ENCODE measurements at places on chromosomes 3 and 15.

DNA sequence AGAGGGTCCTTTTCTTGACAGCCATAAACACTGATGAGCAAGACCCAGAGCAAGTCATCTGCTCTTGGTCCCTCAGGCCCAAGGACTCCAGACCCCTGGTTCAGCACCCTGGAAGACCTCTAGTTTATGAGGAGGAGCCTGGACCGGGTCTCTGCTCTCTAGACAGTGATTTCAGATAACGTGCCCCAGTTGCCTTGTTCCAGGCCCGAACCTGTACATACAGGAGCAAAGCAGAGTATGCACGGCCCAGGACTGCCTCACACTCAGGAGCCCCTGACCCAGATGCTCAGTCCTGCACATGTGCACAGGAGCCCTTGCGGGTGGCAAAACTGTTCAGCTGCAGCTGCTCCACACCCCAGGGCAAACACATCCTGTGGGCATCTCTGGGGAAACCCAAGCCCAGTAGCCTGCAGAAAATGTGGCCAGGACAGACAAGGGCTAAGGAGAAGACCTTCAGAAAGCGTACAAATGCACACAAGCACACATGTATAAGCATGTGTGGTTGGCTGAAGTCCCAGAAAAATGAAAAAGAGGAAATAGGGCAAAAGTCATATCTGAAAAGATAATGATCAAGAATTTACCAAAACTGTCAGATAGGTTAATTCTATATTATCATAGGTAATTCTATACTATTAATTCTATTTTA lies 59.9 kb upstream of the CORO2B start:
- DNase-seq: no peak

DNA sequence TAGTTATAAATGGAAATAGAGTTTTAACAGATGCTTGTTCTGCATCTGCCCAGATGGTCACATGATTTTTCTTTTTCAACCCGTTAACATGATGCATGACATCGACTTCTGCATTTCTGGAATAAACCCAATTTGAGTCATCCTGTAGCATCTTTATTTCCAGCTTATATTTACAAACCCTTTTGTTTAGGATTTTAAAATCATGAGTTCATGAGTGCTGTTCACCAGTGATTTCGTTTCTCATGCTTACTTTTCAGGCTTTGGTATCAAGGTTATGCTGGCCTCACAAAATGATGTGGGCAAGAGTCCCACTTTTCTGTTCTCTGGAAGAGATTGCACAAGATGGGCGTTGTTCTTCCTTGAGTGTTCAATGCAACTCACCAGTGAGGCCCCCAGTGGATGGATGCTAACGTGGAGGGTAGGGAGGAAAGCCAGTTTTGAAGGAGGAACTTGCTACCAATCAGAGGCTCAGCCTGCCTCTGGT lies 5.2 kb downstream of the HRH1 start:
- DNase-seq: no peak

GRCh38 chr3:17806876-17807275 lies 64.4 kb upstream of the TBC1D5 start:
- DNase-seq: no peak

GRCh38 chr3:156675830-156676767 lies 1.7 kb downstream of the TIPARP start:
- DNase-seq: no peak

DNA sequence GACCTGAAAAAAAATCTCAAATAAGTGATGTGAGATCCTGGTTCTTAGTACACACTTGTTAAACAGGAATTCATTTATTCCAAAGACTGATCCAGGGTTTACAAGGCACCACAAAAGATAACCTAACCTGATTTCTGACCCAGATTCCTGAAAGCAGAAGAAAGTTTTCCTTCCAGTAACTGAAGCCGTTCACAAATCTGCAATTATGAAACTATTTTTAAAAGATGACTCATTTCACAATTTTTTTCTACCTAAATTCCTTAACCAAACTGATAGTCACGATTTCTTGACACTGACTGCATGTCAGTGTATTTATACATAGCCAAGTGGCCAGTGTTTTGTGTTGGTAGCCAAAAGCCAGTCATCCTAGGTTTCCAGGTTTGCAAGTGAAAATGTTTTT lies 17.1 kb downstream of the SLC9A9 start:
- DNase-seq: no peak

DNA sequence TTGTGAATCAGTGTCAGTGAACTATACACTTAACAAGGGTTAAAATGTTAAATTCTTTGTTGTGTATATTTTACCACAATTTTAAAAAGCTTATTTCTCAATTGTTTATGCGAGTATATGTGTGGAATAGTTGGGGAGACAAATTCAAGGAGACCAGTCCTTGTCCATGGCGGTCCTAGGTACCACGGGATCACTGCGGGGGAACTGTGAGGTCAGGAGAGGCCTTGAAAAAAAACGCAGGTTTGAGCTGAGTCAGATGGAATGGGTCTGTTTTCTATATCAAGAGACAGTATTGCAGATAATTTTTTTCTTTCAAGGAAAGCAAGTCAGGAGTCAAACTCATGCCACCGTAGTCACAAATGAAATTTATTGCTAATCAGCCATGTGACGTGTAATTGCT lies 18.5 kb downstream of the IGF1R start:
- no peak for DNase-seq

DNA sequence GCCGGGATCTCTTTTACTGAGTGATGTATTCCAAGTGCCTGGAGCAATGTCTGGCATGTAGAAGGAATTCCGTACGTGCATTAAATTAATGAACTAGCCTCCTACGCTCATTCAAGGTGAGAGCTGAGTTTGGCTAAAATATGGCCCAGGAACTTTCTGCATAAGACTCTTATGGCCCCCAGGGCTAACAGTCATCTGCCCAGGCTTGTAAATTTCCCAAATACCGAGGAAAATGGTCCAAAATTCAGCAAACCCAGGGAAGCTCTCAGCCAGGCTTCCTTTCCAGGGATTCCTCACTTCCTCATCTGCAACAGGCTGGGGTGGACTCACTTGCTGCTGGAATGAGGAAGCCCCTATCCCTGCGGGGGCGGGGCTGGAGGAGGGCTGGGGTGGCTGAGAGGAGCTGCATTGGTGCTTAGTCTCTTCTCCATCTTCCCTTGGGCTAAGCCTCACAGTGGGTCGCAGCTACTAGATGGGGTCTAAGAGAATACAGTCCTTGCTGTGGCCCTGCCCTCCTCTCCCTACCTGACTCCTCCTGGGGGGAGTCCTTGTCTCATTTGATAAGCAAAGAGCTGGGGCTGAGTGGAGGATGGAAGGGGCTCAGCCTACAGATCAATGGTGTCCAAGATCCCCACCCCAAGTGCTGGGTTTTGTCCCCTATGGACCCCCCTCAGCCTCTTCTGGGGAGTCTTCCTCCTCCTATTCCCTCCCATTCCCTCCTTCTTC lies 28.5 kb upstream of the APOD start:
- DNase-seq: no peak

DNA sequence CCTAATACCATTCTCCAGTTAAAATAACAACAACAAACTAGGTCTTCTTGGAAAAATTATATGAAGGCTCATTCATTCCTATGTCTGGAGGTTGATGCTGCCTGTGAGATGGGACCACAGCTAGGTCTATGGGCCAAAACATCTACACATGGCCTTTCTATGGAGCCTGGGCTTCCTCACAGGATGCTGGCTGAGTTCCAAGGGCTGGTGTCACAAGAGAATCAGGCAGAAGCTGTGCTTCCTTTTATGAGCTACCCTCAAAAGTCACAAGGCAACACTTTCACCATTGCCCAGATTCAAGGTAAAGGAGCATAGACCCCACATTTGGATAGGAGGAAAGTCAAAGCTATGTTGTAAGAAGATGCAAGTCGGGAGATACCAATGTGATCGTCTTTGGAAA lies 4.6 kb upstream of the RTP2 start:
- DNase-seq: no peak

GRCh38 chr3:181333394-181333793 lies 343.9 kb upstream of the DNAJC19 start:
- no peak for DNase-seq

GRCh38 chr3:130950641-130951040 lies 56.8 kb downstream of the ATP2C1 start:
- DNase-seq: no peak

DNA sequence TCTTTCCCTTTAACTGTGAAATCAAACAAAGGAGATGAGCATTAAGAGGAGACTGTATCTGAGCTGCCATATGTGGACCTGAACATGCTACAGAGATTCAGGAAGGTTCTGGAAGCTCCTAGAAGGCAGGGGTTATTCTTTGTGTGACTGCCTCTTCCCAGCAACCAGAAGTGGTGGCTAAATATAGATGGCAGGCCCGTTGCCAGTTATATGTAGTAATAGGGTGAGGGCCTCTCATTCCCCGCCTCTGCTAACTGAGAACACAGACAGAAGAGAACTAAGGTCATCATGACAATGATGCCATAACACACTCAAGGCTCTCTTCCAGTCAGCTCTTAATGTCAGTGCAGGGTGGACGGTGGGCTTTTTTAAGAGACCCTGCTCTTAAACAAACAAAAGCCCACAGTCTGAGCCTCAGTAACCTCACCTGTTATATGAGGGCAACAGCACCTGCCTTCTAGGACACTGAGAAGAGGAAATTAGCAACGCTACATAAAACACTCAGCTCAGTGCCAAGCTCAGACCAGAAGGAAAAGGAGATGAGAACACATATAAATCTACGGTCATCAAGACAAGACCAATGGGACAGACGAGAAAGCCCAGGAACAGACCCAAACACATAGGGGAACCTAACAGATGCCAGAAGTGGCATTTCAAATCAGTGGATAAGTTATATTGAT lies 22.3 kb downstream of the CFAP92 start:
- no peak for DNase-seq

- DNase-seq: no peak
These were observed 65.3 kb downstream of the ADAMTS17 start for GRCh38 chr15:100276506-100276905.

DNA sequence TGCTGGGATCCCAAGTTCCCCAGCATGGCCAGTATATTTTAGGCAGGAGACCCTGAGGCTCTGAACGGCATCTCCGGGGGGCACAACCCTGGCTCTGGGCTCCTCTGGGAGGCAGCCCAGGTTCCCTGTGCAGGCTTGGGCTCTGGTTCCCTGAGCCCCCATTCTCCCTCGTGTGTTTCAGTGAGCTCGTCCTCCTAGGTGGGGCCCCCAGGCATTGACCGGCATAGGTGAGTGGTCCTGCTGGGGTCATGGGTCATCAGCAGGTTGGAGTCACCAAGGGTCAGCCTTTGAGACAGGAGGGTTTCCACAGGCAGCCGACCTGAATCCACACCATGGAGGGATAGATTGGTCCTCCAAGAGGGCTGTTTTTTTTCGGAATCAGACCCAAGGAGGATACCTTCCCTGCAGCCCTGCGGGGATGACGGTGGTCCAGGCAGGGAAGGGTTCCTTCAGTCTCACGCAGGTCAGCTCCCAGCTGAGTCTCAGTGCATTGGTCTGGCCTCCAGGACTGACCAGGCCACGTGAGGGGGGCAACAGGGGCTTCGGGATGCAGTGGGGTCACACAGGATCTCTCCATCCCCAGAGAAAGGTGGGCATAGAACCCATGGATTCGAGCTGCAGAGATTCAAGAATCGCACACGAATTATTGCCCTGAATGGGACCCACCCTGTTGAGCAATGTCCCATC lies 226.0 kb downstream of the SNRPN start:
- DNase-seq: no peak

DNA sequence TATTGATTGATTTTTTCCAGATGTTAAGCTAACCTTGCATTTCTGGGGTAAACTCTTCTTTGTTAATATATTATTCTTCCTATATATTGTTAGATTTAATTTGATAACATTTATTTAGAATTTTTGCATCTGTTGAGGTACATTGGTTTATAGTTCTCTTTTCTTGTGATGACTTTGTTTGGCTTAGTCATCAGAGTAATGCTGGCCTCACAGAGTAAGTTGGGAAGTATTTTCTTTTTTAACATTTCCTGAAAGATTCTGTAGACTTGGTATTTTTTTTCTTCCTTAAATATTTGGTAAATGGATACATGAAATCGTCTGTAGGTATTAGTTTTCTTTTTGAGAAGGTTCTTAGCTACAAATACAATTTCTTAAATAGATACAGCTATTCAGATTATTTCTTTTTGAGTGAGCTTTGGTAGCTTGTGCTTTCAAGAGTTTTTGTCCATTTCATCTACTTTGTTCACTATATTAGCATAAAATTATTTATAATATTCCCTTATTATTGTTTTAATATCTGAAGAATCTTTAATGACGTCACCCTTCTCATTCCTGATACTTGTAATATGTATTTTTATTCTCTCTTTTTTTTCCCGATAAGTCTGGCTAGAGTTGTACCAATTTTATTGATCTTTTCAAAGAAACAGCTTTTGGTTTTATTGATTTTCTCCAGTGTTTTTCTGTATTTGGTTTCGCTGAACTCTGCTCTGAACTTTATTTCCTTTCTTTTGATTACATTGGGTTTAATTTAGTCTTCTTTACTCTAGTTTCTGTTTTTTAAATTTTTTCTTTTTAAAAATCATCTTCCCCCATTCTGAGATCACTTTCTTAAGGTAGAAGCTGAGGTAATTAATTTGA lies 6.5 kb upstream of the HPS3 start:
- DNase-seq: no peak

DNA sequence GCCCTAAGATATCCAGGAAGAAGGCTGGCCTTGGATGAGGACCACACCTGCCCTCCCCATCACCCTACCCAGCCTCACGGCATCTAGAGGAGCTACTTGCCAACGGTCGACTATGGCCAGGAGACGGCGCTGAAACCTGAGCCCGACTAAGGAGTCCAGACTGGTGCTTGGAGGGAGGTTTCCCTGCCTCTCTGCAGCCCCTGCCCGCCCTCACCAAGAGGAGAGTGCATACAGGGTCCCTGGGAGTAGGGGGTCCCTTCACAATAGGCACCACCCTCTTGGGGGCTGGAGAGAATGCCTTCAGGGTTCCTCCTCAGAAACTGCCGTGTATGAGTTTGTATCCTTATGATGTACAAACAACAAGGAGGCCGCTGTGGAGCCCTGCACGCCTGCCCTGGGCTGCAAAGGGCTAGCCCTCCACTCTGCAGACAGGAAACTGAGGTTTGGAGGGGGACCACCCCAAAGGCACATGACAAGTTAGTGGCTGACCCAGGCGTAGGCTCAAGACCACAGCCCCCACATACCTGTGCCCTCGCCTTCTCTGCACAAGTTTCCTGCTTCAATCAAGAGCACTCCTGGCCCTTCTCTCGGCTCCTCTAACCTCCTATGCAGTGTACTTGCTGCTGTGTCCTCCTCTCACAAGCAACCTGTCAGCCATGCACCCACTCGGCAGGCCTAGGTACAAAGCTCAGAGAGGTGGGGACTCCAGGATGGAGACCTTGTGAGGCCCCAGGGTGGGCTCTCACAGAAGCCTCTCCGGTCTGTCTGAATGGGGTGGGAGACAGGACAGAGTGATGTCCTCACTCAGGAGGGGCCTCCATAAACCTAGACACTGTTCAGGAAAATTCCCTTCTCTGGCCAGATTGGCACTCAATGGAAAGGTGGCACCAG lies 7.4 kb downstream of the KLF15 start:
- DNase-seq: no peak

- no peak for DNase-seq
These were observed 83.9 kb upstream of the PFN2 start for GRCh38 chr3:150054635-150055034.

Measured in NCI-H510A (cell line).